Common myeloid progenitor, CD34-positive (primary cell): ENCODE measurements at places on chromosomes 13 and 19.

DNA sequence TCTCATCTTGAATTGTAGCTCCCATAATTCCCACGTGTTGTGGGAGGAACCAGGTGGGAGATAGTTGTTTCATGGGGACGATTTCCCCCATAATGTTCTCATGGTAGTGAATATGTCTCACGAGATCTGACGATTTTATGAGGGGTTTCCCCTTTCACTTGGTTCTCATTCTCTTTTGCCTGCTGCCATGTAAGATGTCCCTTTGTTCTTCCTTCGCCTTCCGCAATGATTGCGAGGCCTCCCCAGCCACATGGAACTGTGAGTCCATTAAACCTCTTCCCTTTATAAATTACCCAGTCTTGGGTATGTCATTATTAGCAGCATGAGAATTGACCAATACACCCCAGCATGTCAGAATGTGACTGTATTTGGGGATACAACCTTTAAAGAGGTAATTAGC, 3.9 kb upstream of the FPR1 start:
- no peak for DNase-seq
- H3K4me3 ChIP-seq, result no peak overlapping the region
- no peaks in the 10 kb centered on the region for H3K36me3 ChIP-seq
- no peaks in the 10 kb centered on the region for H3K27me3 ChIP-seq

DNA sequence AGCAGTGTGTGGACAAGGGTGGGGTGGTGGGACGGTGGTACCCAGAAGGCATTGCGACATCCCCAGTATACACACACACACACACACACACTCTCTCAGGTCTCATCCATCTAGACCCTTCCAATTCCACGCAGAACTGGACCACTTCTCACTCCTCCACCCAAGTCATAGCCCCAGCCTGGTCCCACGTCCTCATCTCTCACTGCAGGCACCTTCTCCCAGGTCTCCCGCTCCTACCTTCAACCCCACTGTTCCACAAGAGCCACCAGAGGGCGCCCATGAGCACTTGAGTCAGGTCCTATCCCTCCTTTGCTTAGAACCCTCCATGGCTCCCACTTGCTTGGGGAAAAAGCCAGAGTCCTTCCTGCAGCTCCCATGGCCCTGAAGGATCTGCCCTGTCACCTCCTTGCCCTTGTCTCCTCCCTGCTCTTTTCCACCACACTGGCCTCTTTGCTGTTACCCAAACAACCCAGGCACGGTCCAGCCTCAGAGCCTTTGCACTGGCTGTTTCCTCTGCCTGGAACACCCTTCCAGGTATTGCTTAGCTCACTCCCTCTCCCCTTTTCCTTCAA, 62.6 kb downstream of the IER2 start:
- H3K27ac ChIP-seq, result no peak overlapping the region
- no peaks in the 10 kb centered on the region for H3K36me3 ChIP-seq
- no peak overlapping the region for H3K4me3 ChIP-seq
- H3K27me3 ChIP-seq, result no peaks in the 10 kb centered on the region

DNA sequence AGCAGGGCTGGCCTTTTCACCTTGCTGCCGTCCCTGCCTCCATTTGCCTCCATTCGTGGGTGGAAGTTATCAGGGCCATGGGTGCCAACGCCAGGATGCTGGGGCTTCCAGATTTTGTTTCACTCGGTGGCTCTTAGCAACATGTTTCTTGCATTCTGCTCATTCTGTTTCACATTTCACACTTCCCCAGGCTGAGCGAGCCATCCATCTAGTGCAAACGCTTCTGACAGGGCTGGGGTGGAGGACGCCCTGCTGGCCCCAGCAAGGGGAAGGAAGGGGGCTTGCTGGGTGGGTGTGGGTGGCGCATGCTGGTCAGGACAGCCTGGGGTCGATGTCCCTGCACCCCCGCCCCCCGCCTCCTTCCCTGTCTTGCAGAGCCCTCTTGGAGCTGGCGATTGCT, 165.2 kb downstream of the URI1 start:
- H3K27me3 ChIP-seq, result peaks cover 3% of the 10 kb centered on the region
- no peaks in the 10 kb centered on the region for H3K4me1 ChIP-seq
- H3K4me3 ChIP-seq, result no peak overlapping the region
- no peak overlapping the region for H3K27ac ChIP-seq

DNA sequence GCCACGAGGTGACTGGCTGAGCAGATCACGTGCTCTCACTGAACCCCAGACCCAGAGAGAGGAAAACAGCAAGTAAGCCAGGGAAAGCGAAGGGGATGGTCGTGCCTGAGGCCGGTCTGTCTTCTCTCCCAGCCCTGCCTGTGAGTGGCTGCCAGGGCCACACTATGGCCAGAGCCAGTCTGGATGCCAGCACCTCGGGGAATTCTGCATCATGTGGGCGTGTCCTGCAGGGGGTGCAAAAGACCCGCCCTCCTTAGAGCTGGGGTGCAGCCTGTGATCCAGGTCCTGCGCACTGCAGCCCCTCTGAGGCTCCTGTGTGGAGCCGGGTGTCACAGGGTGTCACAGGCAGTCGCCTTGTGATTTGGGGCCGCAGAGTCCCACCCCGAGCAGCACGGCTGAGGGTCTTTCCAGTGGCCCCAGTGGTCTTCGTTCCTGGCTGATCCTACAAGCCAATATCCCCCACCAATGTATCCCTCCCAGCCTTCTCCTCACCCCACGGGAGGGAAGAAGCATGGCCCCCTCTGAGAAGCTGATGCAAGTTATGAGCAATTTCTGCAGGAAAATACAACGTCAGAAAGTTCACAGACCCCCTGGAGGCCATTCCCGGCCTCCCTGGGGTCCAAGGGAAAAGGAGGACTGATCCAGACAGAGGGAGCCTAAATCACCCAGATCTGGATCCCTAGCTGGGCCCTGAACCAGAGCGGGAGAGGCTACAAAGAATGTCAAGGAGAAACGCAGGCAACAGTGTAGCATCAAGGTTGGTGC, 7.7 kb downstream of the PPP1R12C start:
- peaks cover 7% of the 10 kb centered on the region for H3K4me1 ChIP-seq
- no peaks in the 10 kb centered on the region for H3K27me3 ChIP-seq

GRCh38 chr19:3556423-3556977, 886 bp downstream of the MFSD12 start:
- H3K27me3 ChIP-seq, result no peaks in the 10 kb centered on the region
- DNase-seq, result no peak
- H3K4me3 ChIP-seq, result peak overlapping the region; percentile 85

DNA sequence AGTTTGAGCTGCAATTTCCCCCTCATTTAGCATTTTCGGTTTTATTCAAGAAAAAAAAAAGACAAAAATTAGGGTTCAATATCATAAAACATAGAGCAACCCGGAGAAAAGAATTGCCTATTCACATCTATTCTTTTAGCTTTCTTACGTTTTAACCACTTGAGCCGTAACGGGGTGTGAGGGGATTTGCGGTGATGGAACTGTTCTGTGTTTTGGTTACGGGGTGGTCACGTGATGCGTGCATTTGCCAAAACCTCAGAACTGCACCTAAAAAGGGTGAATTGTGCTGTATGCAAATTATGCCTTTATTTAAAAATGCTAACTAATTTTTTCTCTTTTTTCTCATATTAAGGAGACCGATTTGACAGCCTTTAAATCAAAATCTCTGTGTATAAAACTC, 22.1 kb downstream of the CLEC11A start:
- no peak overlapping the region for H3K27ac ChIP-seq
- peaks cover 23% of the 10 kb centered on the region for H3K27me3 ChIP-seq
- no peaks in the 10 kb centered on the region for H3K36me3 ChIP-seq
- no peaks in the 10 kb centered on the region for H3K4me1 ChIP-seq

- H3K36me3 ChIP-seq, result no peaks in the 10 kb centered on the region
- H3K27me3 ChIP-seq, result no peaks in the 10 kb centered on the region
- H3K4me3 ChIP-seq, result peak overlapping the region; percentile 63
- H3K4me1 ChIP-seq, result peaks cover 18% of the 10 kb centered on the region
- DNase-seq, result peak; percentile 23
Measured at GRCh38 chr19:4914736-4915501, 5.6 kb downstream of the UHRF1 start.

DNA sequence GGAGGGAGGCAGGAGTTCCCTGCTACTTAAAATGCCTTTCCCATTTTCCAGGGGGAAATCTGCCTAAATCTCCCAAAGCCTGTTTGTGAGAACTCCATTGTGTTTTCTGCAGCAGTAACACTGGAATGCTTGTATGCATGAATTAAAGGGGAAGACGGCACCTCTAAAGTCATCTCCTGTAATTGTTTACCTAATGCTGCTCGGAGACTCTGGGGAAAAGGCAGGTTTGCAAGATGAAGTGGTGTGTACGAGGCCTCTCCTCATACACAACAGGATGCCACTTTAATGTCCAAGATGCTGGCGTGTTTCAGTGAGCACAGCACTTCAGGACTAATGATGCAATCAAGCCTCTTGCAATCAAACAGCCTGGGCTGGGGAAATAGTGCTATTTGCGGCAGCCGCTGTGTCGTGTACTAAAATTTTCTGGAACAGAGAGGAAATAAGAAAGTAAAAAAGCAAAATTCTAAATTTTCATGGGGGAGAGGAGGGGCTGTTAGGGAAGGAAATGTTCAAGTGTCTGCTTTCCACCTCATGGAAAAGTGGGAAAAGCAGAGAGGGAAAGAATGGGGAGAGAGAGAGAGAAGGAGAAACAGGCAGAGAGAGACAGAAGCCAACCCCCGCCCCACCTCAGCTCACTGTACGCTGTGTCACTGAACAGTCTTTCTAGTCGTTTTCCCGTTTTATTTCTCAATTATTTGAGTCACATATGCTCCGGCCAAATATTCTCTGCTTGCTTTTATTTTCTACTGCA, 32.9 kb downstream of the TSHZ3 start:
- no peaks in the 10 kb centered on the region for H3K27me3 ChIP-seq
- H3K27ac ChIP-seq, result no peak overlapping the region
- H3K4me3 ChIP-seq, result no peak overlapping the region
- peaks cover 5% of the 10 kb centered on the region for H3K4me1 ChIP-seq
- DNase-seq, result no peak

- no peak overlapping the region for H3K27ac ChIP-seq
- H3K27me3 ChIP-seq, result peaks cover 9% of the 10 kb centered on the region
- peak overlapping the region; percentile 81 for H3K4me3 ChIP-seq
- peaks cover 6% of the 10 kb centered on the region for H3K4me1 ChIP-seq
- H3K36me3 ChIP-seq, result no peaks in the 10 kb centered on the region
Measured at GRCh38 chr13:76885203-76886004, 801 bp downstream of the KCTD12 start.

DNA sequence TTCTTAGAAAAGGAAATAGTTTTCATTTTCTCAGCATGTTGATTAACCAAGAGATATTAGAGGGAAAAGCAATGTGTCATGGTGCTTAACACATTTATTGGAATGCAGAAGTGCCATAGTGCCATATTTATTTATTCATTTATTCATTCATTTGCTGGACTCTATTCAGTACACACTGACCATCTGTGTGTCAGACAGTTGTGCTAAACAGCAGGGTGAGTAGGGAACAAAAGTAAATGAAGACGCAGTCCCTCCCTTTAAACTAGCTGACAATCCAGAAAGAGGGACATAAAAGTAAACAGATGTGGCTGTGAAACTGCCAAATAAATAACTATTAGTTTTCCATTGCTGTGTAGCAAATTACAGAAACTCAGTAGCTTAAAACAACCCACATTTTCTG, 323.7 kb downstream of the MTUS2 start:
- no peak overlapping the region for H3K27ac ChIP-seq
- no peaks in the 10 kb centered on the region for H3K36me3 ChIP-seq
- H3K27me3 ChIP-seq, result peaks cover 2% of the 10 kb centered on the region
- H3K4me1 ChIP-seq, result no peaks in the 10 kb centered on the region
- no peak for DNase-seq
- H3K4me3 ChIP-seq, result no peak overlapping the region

DNA sequence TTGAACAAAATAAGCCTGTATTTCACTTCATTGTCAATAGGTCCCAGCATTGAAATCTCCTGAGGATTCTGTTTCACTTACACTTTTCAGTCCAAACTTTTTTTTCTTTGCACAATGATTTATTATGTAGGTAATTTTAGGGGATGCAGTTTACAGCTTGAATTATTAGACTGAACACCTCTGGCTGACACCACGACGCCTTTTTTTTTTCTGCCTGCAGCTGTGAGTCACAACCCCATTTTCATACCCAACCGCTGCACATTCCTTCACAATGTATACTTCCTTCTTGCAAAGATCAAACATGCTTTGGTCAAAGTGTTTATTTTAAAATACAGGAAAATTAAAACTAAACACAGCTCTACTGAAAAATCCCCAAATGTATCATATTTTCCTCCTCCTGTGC, 11.4 kb downstream of the ZIC2 start:
- no peak overlapping the region for H3K4me3 ChIP-seq
- H3K36me3 ChIP-seq, result no peaks in the 10 kb centered on the region
- peaks cover 46% of the 10 kb centered on the region for H3K27me3 ChIP-seq
- no peak for DNase-seq
- H3K4me1 ChIP-seq, result no peaks in the 10 kb centered on the region

DNA sequence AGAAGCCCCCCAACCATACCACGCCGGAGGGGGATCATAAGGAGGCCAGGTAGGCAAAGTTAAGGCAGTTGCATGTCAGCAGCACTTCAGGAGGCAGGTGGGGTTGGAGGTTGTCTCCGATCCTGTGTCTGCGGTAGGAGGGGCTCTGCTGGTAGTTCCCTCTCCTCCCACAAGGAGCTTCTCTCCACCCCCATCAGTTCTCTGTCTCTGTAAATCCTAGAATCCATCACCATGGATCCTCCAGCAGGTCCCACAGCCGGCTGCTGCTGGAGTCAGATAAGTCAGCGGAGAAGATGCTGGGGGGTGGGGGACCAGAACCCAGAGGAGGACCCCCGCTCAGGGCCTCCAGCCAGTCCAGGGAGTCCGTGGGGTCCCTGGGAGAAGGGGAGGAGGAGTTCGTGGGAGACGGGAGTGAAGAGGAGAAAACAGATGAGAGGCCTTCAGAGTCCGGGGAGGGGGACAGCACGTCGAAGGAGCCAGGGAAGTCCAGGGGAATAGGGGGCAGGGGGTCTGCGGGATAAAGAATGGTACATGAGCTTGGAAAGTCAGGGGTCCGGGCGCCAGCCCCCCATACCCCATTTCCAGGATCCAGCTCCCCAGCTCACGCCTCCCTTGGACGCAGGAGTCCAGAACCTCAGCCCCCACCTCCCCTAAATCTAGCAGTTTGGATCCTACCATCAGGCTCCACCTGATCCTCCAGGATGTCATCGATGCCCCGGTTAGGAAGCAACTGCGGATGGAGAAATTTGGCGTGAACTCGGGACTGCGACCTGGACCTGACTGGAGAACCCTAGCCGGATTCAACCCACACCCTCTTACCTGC, 6.3 kb downstream of the MAMSTR start:
- H3K27ac ChIP-seq, result no peak overlapping the region
- H3K36me3 ChIP-seq, result no peaks in the 10 kb centered on the region
- H3K27me3 ChIP-seq, result no peaks in the 10 kb centered on the region
- peak; percentile 60 for DNase-seq
- H3K4me1 ChIP-seq, result no peaks in the 10 kb centered on the region

GRCh38 chr19:40089462-40089861, 1.3 kb downstream of the ZNF780A start:
- H3K27ac ChIP-seq, result peak overlapping the region; percentile 96
- H3K4me1 ChIP-seq, result peaks cover 4% of the 10 kb centered on the region
- no peaks in the 10 kb centered on the region for H3K27me3 ChIP-seq
- H3K36me3 ChIP-seq, result peaks cover 7% of the 10 kb centered on the region
- no peak for DNase-seq

- H3K27ac ChIP-seq, result no peak overlapping the region
- DNase-seq, result no peak
- no peaks in the 10 kb centered on the region for H3K4me1 ChIP-seq
- H3K4me3 ChIP-seq, result no peak overlapping the region
- no peaks in the 10 kb centered on the region for H3K36me3 ChIP-seq
Measured at GRCh38 chr19:18778076-18778389, 13.1 kb downstream of the COMP start.

GRCh38 chr19:10068205-10068604, 17.9 kb upstream of the SHFL start:
- H3K27ac ChIP-seq, result no peak overlapping the region
- peaks cover 7% of the 10 kb centered on the region for H3K27me3 ChIP-seq
